Ascending aorta (tissue), 2 donors: ENCODE measurements at places on chromosomes 7 and 10. TPM values are rescaled to one million over a fixed set of nuclear protein-coding genes. Genes with fewer than 3 reads are reported as not detected.

The C10orf53 gene
- not detected for total RNA-seq

GRCh38 chr7:100568896-100569844 is 4.5 kb downstream of the SAP25 start:
- H3K36me3 ChIP-seq = peaks cover 6% of the 10 kb centered on the region
- H3K27ac ChIP-seq = peak overlapping the region; percentile 37
- H3K4me3 ChIP-seq = peak overlapping the region; percentile 62
- no peak for DNase-seq
- no peaks in the 10 kb centered on the region for H3K27me3 ChIP-seq
- H3K4me1 ChIP-seq = peaks cover 10% of the 10 kb centered on the region

GRCh38 chr10:73801253-73801590 is 10.2 kb downstream of the NDST2 start:
- H3K27me3 ChIP-seq = no peaks in the 10 kb centered on the region
- H3K36me3 ChIP-seq = peaks cover 96% of the 10 kb centered on the region
- H3K27ac ChIP-seq = no peak overlapping the region
- no peaks in the 10 kb centered on the region for H3K4me1 ChIP-seq

DNA sequence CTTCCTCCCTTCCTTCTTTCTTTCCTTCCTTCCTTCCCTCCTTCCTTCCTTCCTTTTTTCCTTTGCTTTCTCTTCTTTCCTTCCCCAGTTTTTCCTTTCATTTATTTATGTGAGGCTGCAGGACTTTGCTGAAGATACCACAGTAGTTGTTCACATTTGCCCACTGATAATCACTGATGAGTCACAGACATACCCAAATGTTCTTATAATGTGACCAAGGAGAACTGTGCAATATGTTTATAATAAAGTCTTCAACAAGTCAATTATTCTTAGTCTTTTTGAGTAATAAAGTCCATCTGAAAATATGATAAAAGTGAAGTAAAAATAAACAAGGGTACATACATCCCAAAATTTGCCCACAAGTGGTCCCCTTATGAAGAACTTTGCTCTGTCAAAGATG is 159.7 kb downstream of the GNAI1 start:
- no peak overlapping the region for H3K4me3 ChIP-seq
- H3K27ac ChIP-seq = no peak overlapping the region
- no peaks in the 10 kb centered on the region for H3K27me3 ChIP-seq
- no peaks in the 10 kb centered on the region for H3K36me3 ChIP-seq

- DNase-seq = peak; percentile 44
- peak overlapping the region; percentile 3 for H3K4me3 ChIP-seq
- no peaks in the 10 kb centered on the region for H3K27me3 ChIP-seq
- H3K4me1 ChIP-seq = peaks cover 10% of the 10 kb centered on the region
Observed at GRCh38 chr7:139747662-139748372, 30.0 kb downstream of the HIPK2 start.

DNA sequence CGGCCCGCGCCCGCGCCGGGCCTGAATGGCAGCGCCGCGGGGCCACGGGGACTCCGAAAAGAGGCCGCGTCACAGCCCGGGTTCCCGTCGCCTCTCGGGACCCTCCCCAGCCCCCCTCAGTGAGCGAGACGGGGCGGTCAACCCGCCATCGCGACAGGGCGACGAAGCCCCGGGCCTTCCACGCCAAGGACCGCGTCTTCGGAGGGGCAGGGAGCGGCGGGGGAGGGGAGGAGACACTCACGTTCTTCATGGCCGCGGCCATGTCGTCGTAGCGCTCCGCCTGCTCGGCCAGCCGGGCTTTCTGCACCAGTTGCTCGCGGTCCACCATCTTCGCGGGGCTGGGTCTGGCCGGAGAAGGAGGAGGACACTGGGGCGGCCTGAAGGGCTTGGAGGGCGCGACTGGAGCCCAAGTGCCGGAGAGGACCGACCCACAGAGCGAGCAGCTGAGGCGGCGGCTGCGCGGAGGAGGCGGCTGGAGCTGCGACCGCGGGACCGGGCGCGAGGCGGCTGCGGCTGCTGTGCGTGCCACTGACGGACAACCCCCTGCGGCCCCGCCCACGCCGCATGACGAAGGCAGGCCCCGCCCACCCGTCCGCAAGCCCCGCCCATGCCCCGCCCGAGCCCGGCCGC is at the start of gene YWHAG:
Gene YWHAG, minus strand, starts transcription at position 511 of the 630 bp plus-strand sequence. Its CDS starts 183 bp downstream, at position 328.
- no peaks in the 10 kb centered on the region for H3K27me3 ChIP-seq
- DNase-seq = peak; percentile 92

DNA sequence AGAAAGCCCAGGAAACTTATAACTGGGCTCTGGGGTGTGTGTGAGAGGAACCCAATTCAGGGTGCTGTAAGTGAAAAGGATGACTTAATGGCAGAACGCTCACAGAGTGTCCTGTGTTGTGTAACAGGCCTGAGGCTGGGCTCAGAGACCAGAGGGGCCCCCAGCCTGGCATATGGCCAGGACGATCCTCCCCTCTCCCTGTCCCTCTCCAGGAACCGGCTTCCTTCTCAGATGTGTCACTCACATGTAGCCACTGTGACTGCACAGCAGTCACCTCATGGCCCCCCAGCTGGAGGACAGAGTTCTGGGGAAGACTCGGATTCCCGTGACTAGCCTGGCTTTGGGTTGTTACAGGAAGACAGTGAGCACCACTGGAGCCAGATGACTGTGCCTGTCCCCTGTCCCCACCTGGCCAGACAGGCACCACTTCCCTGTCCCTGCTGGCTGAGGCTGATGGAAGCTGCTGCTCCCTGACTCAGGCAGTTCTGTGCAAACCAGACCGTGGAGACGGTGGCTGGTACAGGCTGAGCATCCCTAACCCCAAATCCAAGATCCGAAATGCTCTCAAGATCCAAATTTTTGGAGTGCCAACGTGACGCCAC is 220.5 kb downstream of the MLLT10 start:
- no peak overlapping the region for H3K27ac ChIP-seq
- DNase-seq = no peak
- no peaks in the 10 kb centered on the region for H3K27me3 ChIP-seq
- H3K36me3 ChIP-seq = peaks cover 10% of the 10 kb centered on the region
- no peak overlapping the region for H3K4me3 ChIP-seq
- no peaks in the 10 kb centered on the region for H3K4me1 ChIP-seq

- H3K4me3 ChIP-seq = no peak overlapping the region
- no peaks in the 10 kb centered on the region for H3K4me1 ChIP-seq
- no peak overlapping the region for H3K27ac ChIP-seq
- H3K27me3 ChIP-seq = no peaks in the 10 kb centered on the region
- H3K36me3 ChIP-seq = no peaks in the 10 kb centered on the region
- DNase-seq = no peak
Observed at GRCh38 chr10:123512901-123513775, 153.0 kb upstream of the GPR26 start.

The CCDC3 gene
- total RNA-seq = 86.0 TPM

- H3K4me3 ChIP-seq = peak overlapping the region; percentile 95
- no peaks in the 10 kb centered on the region for H3K27me3 ChIP-seq
- DNase-seq = peak; percentile 75
- H3K27ac ChIP-seq = peak overlapping the region; percentile 91
- peaks cover 36% of the 10 kb centered on the region for H3K4me1 ChIP-seq
Observed at GRCh38 chr10:74825371-74826141, 844 bp upstream of the KAT6B start.

The CPA2 gene
- not detected for total RNA-seq
